ENCODE measurements at places on chromosomes 7 and 10. TPM values are rescaled to one million over a fixed set of nuclear protein-coding genes. Genes with fewer than 3 reads are reported as not detected.

DNA sequence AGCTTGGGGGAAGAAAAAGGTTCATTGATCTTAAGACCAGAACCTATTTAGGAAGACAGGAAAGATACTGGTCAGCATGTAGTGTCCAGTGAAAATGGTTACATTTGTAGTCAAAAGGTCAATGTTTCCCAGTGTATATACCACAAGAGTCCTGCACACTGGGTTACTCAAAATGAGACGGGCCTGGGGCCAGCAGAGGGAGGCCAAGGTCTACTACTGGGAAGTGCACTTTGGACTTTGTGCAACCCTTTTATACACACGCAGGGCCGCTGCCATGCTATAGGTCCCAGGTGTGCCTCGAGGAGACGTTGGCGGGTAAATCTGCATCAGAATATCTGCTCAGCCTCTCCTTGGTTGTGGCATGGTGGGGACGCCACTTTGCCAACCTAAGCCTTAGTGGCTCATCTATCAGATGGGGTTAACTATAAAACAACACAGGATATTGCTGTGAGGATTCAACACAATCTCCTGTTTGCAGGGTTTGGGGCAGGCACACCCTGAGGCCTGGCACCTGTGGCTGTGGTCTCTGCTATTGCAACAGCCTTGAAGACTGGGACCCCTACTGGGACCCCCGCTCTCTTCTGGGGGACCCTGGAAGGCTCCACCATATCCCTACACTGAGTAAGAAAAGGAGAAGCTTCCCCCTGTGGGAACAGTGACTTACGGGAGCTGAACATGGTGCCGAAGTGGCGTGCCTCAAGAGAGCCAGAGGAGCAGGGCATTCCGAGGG is 19.7 kb downstream of the CLRN3 start:
- DNase-seq = peak; percentile 76

- DNase-seq = no peak
Observed at GRCh38 chr10:22833781-22834180, 94.1 kb upstream of the ARMC3 start.

- no peak for DNase-seq
Observed at GRCh38 chr7:121605317-121605680, 209.2 kb upstream of the FAM3C start.

LARP4B gene
- total RNA-seq = 49.6 TPM

ALOX5 gene
- total RNA-seq = 20.1 TPM

ZNF716 gene
- total RNA-seq = not detected

GRCh38 chr10:101018600-101019439 is 12.1 kb downstream of the PDZD7 start:
- peak; percentile 96 for DNase-seq

DNA sequence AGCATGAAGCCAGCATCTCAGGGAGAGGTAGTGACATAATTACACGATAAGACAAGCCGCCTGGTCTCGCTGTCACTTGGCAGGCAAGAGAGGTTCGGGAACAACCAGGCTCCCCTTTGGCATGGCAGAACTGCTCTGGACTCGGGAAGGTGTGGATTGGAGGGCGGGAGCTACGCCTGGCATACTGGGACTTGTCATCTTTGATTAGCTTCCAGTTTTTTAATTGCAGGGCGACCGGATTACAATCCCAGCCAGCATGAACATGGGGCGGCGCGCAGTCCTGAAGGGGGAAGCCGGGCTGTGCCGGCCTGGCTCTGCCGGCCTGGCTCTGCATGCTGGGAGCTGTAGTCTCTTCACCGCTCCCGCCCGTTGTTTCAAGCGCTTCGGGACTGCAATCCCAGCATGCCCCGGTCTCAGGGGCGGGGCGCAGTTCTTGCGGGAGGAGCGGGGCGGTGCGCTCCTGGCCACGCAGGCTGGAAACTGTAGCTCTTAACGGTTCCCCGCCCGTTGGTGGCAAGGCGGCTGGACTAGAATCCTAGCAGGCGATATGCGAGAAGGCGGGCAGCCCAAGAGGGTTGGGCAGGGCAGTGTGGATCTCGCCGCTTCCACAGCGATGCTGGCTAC is 45.5 kb upstream of the ZNF716 start:
- no peak for DNase-seq

KCNMA1 gene
- 99.7 TPM for total RNA-seq

DNA sequence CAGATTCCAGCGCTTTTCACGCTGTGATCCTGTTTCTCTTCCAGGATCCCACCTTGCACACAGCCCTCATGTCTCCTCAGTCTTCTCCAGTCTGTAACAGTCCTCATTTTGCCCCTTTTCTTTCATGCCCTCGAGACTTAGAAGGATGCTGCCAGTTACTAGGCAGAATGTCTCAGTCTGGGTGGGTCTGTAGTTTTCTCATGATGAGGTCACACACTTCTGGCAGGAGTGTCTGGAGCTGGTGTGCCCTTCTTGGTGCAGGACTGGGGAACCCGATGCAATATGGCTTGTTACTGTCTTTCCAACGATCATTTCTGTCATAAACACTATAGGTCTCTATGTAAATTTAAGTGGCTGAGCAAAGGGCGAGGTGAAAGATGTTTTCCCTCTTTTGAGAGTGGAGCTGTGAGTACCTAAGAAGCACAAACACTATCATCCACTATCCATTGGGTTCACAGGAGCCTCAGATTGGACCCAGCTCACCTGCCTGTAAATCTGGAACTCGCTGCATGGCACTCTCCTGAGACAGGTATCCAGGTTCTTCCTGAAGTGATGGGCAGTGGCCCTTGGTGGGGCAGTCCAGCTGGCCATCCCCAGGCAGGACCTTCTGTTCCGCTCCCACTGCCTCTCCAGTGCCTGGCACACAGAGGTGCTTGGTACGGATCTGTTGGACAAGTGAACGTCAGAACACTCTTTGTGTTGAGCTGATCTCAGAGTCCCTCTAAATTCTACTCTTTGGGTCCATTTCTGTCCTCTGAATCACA is 64.3 kb upstream of the ZNF32 start:
- DNase-seq = no peak

Data from posterior vena cava (tissue), 2 donors.